ENCODE measurements at places on chromosomes 12 and 14.

- DNase-seq = no peak
These were observed 14.6 kb downstream of the ATXN7L3B start for GRCh38 chr12:74552201-74552600.

- no peak for DNase-seq
These were observed 1.9 kb downstream of the SGPP1 start for GRCh38 chr14:63725786-63726460.

- peak; percentile 89 for DNase-seq
These were observed 10.6 kb upstream of the MAP4K5 start for GRCh38 chr14:50542941-50543418.

DNA sequence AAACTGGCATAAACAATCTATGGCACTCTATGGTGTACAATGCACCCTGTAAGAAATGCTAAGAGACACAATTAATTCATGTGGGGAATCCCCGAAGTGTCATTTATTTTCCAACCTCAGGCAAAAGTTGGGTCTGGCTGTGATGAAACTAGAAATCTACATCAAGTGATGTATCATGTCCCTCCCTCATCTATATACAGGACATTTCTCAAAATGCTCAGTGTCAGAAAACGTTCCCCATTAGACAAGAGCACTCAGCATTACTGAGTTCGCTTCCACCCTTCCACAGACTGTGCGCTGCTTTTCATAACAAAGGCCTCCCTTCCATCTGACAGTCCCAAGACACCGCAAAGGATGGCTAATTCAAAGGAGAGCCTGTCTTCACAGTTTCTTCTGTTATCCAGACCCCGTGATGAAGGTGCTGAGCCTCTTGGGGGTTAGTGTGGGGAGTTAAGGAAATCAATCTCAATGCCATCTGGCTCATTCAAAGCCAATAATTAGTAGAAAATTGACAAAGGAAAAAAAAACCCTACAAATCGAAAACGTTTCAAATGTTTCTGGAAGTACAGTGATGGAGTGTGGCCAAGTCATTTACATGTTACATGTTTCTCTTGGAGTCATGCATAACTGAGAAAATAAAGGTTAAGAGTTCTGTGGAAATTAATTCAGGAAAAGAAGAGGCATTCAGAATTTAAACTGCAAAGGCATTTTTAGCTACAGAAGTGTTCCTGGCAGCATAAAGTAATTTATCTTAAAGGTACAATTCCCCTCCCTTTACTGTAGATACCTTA lies 7.5 kb downstream of the CCDC88C start:
- no peak for DNase-seq

GRCh38 chr12:102948941-102949352 lies 8.5 kb upstream of the ASCL1 start:
- DNase-seq = peak; percentile 48

GRCh38 chr14:96631030-96631429 lies 128.8 kb downstream of the PAPOLA start:
- no peak for DNase-seq

GRCh38 chr12:28223858-28224257 lies 33.6 kb downstream of the CCDC91 start:
- DNase-seq = no peak

- no peak for DNase-seq
These were observed 16.6 kb upstream of the CCDC177 start for GRCh38 chr14:69591317-69591716.

GRCh38 chr12:94609917-94610443 lies 40.4 kb downstream of the TMCC3 start:
- peak; percentile 83 for DNase-seq

All from NCI-H2029 treated with DMSO at 0.1 percent for 48 hours (cell line).